ENCODE measurements at places on chromosomes 16 and 17.

- DNase-seq, result no peak
These were observed 10.8 kb downstream of the LRRC59 start for GRCh38 chr17:50386510-50386909.

DNA sequence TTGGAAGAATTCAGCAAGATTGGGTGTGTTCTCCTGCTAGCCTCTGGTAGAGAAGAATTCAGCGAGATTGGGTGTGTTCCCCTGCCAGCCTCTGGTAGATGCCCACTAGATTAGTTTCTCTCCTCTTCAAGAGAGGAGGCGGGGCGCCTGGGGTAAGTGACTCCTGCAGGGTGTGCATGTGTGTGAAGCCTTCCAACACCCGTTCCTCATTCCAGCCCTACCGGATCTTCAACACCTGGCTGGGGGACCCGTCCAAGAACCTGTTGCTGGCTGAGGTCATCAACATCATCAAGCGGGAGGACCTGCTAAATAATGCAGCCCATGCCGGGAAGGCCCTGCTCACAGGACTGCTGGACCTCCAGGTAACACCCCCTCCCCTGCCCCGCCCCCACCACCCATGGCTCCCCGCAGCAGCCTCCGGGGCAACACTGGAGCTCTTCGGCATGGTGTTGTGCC, 21.3 kb downstream of the TMEM186 start:
- DNase-seq, result no peak

DNA sequence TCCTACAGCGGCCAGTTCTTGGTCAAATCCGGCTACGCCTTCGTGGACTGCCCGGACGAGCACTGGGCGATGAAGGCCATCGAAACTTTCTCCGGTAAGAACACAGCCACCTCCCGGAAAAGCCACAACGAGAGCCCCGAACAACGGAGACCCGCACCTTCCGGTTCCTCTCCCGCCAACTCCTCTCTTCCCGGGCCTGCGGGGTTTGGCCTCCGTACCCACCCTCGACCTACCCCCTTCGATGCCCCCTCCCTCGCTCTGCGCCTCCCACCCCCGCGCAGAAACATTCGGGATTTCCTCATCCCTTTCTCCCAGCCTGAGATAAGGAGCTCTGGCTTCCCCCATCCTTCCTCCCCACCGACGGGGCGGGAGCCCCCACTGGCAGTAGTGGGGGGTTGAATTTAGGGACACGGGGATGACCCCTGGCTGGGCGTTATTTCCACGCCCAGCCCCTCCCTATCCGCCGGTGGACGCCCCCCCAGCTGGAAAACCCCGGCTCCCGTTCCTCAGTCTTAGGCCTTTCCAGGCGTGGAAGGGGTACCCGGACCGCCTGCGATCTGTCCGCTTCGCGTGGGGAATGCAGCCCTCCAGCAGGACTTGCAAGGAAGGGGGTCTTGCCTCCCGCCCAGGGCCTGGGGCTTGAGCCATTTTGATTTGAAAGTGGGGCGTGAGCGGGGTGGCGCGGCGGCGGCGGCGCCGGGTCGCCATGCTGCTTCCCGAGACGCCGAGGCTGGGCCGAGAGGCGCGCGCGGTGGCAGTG, 822 bp downstream of the IGF2BP1 start:
- DNase-seq, result no peak

GRCh38 chr17:29707212-29707571, 84.5 kb upstream of the CORO6 start:
- no peak for DNase-seq

- no peak for DNase-seq
These were observed 21.1 kb downstream of the TANC2 start for GRCh38 chr17:62987136-62987535.

DNA sequence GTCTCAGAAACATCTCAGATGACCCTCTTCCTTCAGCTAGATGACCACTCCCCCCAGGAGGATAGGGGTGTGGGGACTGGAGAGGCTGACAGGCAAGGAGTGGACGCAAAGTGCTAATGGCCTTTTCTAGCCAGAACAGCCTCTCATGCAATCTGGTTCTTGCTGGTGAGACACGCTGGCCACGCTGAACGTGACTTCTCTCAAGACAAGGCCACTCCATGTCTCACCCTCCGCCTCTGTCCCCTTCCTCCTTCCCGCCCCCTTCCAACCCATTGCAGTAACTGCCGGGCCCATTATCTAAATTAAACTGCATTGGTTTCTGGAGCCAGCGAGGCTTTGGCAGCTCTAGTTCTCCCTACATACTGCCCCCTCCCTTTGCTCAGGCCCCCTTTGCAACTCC, 9.5 kb downstream of the CACNA1G start:
- DNase-seq, result no peak

- DNase-seq, result peak; percentile 88
These were observed 21.8 kb downstream of the ITGB3 start for GRCh38 chr17:47275245-47275984.

DNA sequence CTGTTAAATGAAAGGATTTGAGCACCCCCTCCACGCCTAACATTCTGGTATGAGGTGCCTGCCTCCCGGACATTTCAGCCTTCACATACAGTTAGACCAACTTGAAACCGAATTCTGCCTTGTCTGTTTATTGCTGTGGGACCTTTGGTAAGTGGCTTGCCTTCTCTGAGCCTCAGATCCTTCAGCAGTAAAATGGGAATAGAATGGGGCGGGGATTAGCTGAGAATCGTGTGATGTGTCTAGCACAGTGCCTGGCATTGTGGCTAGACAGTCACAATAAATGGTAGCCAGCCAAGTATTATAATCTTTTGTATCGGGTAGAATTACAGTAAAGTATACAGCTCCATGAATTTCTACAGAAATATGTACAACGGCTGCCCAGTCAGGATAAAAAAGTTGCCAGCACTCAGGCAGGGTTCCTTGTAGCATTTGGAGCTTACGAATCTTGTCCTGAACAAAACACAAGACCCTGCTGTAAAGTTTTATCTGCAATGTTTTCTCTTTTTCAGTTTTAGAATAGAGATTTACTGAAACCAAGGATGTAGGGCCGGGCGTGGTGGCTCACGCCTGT, 786 bp downstream of the TMC7 start:
- DNase-seq, result no peak

DNA sequence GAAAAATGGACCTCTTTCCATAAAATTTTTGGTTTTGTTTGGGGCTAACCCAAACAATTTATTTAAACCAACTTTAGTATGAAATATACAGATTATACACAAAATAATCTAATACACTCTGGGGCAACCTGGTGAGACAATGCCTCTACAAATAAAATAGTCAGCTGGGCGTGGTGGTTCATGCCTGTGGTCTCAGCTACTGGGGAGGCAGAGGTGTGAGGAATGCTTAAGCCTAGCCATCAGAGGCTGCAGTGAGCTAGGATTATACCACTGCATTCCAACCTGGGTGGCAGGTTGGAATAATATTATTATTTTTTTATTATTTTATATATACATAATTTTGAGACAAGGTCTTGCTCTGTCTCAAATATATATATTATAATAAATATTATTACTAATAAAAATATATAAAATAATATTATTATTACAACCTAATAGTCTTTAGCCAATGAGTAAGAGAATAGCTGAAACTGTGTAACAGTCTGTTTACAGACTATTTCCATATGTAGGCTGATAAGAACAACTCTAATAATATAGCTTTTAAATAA, 50.5 kb downstream of the GLG1 start:
- no peak for DNase-seq

- DNase-seq, result no peak
These were observed 268.0 kb upstream of the TNRC6C start for GRCh38 chr17:77690271-77691161.

GRCh38 chr17:16938496-16939207, 33.3 kb downstream of the TNFRSF13B start:
- DNase-seq, result peak; percentile 9

GRCh38 chr17:77838748-77839697, 119.5 kb upstream of the TNRC6C start:
- DNase-seq, result no peak

DNA sequence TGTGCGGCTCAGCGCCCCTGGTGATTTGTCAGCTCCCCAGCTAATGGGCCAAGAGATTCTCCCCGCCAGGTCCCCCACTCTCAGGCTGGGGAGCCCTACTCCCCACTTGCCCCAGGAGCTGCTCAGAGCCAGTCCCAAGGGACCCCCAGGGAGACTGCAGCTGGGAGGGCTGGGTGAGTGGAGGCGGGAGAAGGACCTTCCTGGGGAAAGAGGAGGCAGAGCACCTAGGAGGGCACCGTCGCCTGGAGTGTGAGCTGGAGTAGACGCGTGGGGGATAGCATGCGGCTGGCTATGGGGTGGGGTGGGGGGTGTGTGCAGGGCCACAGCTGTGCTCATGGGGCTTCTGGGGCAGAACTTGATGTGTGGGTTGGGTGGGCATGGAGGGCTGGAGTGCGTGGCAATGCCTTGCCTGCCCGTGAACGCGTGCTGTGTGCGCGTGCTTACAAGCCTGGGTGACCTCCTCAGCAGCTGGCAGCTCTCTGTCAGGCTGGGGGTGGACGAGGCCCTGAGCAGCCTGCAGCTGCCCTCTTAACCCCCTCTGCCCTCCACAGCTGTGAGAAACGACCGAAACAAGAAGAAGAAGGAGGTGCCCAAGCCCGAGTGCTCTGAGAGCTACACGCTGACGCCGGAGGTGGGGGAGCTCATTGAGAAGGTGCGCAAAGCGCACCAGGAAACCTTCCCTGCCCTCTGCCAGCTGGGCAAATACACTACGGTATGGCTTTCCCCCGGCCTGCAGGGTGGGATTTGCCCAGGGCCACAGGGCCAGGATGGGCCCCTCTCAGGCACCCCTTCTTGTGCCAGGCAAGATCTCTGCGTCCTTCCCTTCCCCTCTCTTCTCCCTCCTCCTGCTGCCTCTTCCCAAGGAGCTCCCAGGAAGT, 12.9 kb downstream of the GJD3 start:
- DNase-seq, result no peak

- DNase-seq, result no peak
These were observed 14.4 kb upstream of the GNG13 start for GRCh38 chr16:814974-815373.

DNA sequence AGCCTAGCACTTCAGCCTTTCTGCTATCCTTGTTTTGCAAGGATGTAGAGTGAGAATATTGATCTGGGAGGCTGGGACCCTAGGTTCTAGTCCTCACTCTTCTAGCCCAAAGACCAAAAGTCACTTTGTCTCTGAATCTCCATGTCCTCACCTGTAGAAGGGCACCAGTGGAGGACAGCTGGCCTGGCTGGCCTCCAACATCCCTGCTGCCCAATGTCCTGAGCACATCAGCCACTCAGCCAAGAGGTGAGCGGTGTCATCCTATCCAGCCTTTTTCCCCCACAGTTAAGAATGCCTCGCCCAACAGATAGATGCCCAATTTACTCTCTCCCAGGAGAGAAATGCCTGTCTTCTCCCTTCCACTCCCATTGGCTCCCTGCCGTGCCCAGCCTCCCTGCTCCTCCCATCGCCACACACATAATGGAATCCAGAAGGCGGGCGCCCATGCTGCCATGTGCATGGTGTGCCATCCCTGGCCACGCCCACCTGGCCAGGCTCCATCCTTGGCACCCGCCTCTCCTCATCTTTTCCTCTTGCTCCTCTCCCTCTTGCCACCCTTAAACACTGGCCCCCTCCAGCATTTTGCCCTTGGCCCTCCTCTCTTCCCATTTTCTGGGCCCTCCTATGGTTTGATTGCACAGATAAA, 157.3 kb upstream of the SDK2 start:
- DNase-seq, result no peak

DNA sequence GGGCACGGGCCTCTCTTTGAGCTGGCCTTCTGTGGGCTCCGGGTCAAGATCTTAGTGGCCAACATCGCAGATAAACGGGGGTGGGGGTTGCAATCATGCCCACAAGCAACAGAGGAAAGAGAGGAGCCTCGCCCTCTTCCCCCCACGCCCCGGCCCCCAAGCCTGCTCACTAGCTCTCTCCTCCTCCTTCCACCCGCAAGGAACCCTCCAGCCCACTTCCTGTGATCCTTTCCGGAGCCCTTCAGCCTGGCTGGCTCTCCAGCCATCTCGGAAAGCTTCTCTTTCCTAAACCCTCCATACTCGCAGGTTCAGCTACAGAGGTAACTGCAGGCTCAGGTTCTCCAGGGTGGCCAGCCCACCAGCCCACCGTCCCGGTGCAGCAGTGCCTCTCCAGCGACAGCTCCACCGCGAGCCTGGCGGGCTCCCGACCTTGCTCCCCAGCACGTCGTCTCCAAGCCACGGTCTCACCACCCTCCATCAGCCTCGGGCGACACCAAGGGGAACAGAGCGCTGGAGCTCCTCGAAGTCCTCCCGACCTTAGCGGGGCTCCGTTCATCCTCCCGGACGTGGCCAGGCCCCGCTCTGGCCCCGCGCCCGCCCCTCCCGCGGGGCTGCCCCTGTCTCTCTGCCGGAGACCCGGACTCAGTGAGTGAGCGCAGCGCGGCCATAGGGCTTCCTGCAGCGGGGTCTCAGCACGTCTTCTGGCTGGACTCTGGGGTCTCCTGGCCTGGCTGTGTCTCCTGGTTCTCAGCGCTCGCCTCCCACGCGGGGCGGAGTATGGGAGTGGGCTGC, 12.9 kb upstream of the ODF4 start:
- DNase-seq, result peak; percentile 36

DNA sequence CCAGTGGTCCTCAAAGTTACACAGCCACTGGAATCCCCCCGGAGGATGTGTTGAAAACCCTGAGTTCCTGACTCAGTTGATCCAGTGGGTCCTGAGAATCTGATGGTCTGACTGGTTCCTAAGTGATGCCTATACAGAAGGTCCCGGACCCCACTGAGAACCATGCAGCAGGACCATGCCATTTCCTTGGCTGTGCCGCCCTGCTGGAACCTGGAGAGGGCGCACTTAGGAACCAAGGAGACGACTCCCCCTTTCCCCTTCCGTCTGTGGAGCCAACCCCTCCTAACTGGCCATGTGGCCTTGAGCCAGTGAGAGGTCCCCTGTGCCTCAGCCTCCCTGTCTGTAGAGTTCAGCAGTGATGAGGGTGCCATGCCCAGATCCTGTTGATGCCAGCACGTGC, 22.0 kb downstream of the C16orf74 start:
- no peak for DNase-seq

All from testis (tissue), 5 donors.